ENCODE measurements at places on chromosomes 7 and 10.

- no peak for DNase-seq
Observed at GRCh38 chr10:118501171-118501570, 94.3 kb downstream of the PRLHR start.

- no peak for DNase-seq
Observed at GRCh38 chr10:124245806-124246440, 152.5 kb upstream of the CHST15 start.

GRCh38 chr10:79266543-79267312 lies 80.5 kb upstream of the PPIF start:
- DNase-seq, result no peak

DNA sequence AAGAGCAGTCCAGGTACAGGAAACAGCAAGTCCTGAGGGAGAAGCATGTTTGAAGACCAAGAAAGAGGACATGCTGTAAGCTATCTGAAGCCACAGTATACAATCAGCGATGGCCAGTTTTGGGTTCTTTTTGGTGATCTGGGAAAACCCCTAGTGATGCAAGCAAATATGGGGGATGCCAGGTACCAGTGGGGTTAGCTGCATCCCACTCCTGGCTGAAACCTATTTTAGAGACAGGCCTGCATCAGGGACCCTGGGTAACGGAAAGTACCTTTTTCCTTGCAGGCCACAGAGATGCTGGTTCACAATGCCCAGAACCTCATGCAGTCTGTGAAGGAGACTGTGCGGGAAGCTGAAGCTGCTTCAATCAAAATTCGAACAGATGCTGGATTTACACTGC lies 32.9 kb downstream of the AP3M1 start:
- no peak for DNase-seq

- DNase-seq, result no peak
Observed at GRCh38 chr10:14244801-14245211, 85.9 kb downstream of the FRMD4A start.

GRCh38 chr10:52586710-52587109 lies 185.9 kb downstream of the MBL2 start:
- DNase-seq, result no peak

- no peak for DNase-seq
Observed at GRCh38 chr10:23826421-23826820, 382.5 kb upstream of the KIAA1217 start.

DNA sequence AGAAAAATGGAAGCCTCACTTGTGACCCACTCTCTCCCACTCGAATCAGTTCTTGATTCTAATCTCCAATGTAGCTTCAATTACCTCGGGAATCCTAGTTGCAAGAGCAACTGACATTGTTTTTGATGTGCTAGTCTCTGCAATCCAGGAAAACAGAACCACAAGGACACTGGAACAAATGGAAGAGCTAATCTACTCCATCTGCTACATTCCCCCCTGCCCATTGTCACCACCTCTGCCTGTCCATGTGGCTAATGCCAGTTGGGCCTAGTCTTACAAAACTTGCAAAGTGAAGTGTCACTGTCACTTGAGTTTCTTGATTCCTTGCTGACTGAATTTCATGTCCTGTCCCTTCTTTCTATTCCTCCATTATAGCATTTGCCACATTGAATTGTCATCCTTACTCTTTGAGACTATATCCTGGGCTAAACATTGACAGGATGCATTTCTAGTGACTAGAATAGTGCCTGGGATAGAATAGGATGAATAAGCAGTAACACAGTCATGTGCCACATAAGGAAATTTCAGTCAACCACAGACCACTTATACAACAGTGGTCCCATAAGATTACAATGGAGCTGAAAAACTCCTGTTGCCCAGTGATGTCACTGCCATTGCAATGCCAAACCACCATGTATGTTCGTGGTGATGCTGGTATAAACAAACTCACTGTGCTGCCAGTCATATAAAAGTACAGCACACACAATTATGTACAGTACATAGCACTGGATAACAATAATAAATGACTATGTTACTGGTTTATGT lies 13.5 kb downstream of the GCC1 start:
- DNase-seq, result no peak
